SJSA1 (cell line): ENCODE measurements at places on chromosomes 16 and 17.

DNA sequence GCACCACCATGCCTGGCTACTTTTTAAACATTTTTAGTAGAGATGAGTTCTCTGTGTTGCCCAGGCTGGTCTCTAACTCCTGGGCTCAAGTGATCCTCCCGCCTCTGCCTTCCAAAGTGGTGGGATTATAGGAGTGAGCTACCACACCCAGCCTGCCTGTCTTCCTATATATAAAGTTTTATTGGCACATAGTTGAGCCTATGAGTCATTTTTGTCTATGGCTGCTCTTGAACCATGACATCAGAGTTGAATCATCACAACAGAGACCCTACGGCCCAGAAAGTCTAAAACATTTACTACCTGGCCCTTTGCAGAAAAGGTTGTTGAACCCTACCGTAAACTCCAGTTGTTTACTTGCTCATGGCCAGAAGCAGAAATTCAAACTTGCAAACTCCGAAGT lies 7.9 kb downstream of the SEPTIN12 start:
- no peak for DNase-seq

DNA sequence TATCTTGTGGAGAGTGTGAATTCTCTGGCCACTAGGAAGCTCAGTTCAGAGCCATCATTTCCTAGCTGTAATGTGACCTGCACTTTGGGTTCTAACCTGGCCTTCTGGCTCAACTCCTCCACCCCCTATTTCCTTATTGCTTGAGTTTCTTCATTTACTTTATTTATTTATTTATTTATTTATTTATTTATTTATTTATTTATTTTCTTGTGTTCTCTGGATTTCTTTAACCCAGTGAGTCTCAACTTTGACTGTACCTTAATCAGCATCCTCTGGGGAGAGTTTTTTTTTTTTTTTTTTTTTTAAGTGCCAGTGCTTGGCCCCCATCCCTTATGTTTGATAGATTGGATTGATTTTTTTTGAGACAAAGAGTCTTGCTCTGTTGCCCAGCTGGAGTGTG lies 18.1 kb downstream of the EPN2 start:
- no peak for DNase-seq

DNA sequence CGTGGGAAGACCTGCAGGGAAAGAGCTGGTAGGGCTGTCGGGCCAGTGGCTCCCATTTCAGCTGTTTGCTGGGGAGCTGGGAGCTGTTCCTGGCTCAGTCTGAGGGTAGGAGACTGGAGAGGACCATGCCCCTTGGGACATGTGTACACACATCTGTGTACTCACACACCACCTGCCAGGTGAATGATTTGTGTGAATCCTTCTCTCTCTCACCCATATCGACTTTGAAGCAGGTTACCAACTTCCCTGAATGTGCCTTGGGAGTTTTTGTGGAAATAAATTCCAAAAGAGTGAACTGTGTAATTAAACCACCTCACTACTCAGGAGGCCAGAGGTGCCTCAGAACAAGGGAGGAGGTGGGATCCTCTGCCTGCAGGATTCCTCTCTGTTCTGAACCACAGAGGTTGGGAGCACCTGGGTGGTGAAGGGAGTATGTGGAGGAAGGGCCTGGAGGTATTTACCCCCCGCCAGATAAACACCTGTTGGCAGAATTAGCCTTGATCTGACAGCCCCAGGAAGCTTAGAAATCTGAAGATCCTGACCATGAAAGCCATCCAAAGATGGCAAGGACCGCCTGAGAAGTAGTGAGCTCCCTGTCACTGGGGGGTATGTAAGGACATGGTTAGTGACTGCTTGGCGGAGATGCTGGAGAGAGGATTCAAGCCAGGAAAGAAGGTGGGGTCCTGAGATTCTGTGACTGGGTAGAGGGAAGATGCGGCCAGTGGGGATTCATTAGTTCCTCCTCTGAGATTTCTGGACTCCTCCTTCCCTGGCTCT lies 3.3 kb downstream of the ABCC3 start:
- no peak for DNase-seq

DNA sequence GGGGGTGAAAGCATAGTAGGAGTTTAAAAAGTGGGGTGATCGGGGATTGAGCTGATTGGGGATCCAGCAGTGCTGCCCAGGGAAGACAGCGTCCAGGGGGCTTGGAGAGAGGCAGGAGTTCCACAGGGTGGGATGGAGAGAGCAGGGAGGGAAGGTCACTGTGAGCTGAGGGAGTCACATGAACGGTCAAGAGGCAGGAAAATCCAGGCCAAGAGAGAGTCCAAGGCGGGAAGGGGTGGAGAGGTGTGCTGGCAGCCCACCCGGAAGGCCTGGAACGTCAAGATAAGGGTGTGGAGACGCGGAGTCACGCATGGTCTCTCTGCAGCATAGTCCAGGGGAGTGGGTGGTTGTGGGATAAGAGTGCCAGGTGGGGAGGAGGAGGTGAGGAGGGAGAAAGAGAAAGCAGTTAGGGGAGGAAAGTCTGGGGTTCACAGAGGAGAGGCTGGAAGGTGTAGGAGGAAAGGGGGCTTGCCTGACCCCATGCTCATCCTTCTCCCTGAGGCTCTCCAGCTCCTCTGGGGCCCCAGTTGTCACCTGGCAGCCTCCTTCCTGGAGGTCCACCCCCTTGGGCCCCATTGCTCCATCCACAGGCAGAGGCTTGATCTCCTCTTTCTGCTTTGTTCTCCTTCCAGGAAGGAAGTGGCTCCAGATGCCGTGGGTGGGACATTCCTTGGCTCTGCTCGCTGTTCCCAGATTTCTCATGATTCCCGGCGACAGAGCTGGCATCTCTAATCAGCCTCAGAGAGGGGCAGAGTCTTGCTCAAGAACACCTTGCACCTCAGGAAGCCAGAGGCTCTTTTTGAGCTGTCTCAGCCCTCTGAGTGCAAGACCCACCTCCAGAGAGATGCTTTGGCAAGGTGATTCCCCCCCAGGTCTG lies 28.7 kb downstream of the CCR7 start:
- DNase-seq: no peak

DNA sequence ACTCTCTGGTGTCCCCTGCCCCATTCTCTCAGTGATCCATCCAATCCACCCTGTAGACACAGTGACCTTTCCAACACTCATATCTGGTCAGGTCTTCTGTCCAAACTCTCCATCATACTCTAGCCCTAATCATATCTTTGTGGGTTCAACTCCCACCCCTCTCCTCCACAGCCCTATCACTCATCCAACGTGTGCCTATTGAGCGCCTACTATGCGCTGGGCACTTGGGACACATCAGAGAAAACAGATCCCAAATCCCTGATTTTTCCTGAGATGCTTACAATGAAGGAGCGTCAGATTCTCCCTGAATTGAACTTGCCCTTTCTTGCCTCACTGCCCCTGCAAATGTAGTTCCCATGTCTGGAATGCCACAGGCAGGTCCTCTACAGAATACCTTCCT lies 1.8 kb downstream of the DCTPP1 start:
- no peak for DNase-seq
